Activated T-cell treated with anti-CD3 and anti-CD28 coated beads for 48 hours (primary cell): ENCODE measurements at places on chromosomes 11 and 22.

GRCh38 chr11:117459979-117460300, 132.3 kb downstream of the CEP164 start:
- DNase-seq, result no peak

- no peak for DNase-seq
These were observed 78.8 kb upstream of the NECTIN1 start for GRCh38 chr11:119807841-119808240.

DNA sequence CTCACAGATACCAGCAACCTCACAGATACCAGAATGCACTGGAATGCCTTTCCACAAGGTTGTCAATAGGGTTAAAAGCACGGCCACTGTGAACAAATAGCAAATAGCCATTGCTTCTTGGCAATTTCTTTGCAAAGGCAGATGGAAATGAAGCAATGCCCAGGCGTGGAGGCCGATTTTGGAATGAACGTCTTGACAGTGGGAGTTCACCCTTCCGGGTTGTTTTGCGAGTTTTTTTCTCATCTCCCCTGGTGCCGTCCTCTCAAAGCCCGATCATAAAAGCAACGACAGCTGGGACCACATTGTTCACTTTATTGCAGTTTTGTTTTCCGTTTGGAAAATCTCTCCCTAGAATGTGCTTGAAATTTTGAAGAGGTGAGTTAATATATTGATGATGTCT, 38.0 kb upstream of the CD82 start:
- DNase-seq, result no peak

DNA sequence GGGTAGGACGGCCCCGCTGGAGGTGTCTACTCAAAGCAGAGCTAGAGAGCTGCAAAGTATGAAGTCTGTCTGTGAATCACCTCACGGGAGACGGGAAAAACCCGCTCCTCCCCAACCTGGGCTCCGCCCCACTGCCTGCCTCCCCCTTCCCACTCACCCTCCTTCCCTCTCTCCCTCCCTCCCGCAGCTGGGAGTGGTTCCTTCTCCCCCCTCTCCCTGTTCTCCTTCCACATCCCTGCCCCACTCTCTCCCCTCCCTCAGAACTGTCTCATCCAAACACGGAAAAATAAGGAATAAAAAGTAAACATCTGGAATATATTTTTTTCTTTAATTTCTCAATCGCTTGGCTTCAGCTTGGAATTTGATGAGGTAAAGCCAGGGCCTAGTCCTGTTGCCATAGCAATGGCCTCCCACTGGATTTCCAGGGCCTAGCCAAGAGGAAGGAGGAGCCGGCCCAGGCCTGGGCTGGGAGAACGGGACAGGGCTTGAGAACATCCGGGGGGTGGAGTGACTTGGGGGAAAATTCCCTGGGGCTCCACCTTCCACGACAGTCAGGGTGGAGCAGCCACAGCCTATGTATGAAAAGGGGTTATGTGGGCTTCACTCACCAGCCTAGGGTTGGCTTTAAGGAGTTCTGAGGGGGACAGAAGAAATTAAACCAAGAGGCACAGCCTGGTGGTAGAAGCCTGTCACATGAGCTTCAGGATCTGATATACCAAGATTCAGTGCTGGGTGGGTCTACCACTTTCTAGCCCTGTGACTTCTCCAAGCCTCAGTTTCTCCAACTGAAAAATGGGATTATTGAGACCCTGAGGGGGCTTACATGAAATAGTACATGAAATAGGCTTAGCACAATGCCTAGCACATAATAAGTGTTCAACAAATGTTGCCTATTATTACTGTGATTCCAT, 2.2 kb downstream of the TNKS1BP1 start:
- DNase-seq, result no peak

DNA sequence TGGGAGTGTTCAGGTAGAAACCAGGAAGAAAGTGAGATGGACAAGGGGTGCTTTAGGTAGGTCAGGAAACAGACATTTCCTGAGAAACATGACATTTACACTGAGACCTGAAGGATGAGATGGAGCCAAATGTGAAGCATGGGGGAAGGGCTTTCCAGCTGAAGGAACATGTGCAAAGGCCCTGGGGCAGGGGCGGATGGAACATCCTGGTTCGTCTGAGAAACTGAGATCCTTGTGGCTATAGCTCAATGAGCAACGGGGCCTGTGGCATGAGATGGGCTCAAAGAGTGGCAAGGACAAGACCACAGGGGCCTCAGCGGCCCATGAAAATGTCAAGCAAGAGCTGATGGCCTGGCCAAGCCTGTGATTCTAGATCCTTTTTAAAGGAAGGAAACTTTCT, 127.4 kb downstream of the DSCAML1 start:
- no peak for DNase-seq
